Stimulated activated CD8-positive, alpha-beta memory T cell treated with anti-CD3 and anti-CD28 coated beads, Interleukin-2, amount 100 ng/mL, for 1 hour (primary cell): ENCODE measurements at places on chromosomes 16 and 17.

DNA sequence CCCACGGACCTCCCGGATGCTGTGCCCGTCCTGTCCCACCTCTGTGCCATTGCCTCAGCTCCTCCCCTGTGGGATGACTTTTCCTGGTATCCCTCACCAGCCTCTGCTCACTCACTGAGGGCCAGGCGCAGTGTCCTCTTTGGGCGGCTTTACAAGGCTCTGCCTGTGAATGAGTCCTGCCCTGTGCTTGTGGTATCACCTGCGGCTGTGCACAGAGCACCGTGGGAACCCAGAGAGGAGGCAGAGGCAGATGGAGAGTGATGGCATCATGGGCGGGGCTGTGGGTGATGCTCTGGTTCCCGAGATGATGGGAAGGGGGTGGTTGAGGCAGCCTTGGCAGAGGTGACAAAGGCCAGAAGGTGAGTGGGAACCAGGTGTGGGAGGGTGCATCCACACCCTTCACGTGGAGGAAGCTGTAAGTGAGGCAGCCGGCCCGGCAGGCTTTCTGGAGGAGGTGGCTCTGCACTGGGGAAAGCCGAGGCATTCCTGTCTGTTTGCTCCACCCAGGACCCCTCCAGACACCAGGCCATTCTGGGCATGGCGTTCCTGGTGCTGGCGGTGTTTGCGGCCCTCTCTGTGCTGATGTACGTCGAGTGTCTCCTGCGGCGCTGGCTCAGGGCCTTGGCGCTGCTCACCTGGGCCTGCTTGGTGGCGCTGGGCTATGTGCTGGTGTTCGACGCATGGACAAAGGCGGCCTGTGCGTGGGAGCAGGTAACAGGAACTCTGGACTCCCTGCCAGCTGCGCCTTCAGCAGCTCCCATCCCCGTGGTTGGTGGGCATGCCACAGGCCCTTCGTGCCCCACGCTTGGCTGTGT lies 23.8 kb downstream of the ADCY7 start:
- DNase-seq = no peak

- no peak for DNase-seq
Measured at GRCh38 chr16:1244881-1245280, 4.4 kb downstream of the TPSAB1 start.

GRCh38 chr17:78709119-78709681 lies 72.9 kb downstream of the CYTH1 start:
- DNase-seq = no peak

- DNase-seq = no peak
Measured at GRCh38 chr16:55444754-55445485, 34.1 kb upstream of the MMP2 start.

DNA sequence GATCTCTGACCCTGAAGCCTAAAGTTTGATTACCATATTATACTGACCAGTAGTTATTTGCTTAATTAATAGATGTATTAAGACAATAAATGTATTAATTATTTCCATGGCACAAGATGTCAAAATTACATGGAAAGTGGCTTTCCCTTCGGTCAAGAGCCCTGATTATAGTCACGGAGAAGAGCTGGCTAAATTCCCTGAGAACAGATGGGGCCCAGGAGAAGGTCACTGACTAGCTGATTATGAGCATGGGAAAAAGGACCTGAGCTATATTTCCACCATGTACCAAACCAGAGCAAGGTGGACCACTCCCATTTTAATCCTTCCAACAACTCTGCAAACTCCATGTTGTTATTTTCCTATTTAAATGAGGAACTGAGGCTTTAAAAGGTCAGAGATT lies 12.9 kb upstream of the MYO18A start:
- no peak for DNase-seq

DNA sequence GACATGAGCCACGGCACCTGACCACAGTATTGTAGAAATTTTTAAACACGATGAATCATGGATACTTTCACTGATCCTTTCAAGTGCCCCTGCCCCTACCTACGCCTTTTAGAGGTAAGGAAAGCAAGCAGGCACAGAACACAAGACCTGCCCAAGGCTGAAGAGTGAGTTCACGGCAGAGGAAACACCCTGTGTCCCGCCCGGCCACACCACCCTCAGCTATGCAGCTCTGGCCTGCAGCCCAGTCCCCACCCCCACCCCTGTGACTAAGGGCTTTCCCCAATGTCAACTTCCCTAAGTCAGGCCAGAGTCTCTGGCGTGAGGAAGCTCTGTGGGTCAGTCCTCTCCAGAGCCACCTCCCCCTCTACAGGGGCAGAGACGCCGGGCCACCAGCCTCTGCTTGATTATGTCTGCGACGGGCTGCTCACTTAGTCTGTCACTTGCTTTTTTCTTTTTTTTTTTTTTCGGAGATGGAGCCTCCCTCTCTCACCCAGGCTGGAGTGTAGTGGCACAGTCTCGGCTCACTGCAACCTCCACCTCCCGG lies 8.4 kb downstream of the SLC16A5 start:
- no peak for DNase-seq

- no peak for DNase-seq
Measured at GRCh38 chr16:56849690-56850680, 15.0 kb upstream of the SLC12A3 start.

- no peak for DNase-seq
Measured at GRCh38 chr17:55238931-55239297, 25.8 kb upstream of the HLF start.

GRCh38 chr17:82235056-82235774 lies 6.4 kb downstream of the SLC16A3 start:
- DNase-seq = no peak

GRCh38 chr16:88415713-88416323 lies 33.1 kb downstream of the ZNF469 start:
- no peak for DNase-seq

DNA sequence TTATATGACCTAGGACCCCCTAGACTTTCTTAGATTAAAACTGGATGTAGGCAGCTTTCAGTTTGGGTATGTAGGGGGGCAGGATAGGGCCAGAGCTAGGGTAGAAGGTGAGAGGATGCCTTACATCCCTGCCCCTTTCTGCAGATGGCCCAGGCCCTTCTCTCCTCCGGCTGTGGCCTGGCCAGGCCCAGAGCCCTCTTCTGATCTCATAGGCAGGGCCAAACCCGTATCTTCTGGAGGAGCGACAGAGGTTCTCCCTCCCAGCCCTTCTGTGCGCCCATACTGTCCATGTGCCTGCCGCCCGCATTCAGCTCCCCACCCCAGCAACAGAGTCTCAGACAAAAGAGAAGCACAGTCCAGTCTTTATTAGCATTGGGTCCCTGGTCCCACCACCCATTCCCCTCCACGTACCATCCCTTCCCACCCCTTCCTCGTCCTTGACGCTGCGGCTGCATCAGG lies 2.0 kb upstream of the TSPOAP1 start:
- DNase-seq = no peak

DNA sequence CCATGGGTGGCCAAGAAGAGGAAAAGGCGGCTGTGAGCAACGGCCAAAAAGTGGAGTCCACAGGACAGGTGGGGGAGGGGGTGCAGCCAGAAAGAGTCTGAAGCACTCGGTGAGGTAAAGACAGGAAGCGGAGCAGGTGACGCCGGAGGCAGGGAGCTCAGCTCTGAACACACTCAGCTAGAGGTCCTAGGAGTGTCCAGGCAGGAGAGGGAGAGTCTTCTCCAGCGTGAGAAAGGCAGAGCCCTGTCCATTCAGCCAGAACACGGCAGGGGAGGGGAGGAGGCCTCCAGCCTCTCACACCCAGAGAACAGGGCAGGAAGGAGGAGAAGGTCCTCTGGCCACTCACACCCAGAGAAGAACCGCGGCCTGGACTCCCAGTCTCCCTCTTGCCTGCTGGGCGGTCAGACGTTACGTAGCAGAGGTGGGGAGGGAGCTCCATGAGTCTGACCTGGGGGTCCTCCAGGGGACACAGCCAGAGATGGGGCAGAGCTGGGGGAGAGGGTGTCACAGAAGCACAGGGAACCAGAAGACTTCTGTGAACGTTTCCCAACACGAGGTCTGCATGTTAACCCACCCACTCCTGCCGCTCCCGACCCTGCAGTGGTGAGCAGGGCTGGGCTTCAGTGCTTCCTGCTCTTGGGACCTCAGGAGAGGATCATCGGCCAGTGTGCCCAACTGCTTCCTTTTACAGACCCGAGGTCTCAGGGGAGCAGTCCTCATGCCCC lies 89.2 kb downstream of the ABR start:
- no peak for DNase-seq

GRCh38 chr16:3548859-3549258 lies 28.3 kb downstream of the NLRC3 start:
- DNase-seq = no peak

DNA sequence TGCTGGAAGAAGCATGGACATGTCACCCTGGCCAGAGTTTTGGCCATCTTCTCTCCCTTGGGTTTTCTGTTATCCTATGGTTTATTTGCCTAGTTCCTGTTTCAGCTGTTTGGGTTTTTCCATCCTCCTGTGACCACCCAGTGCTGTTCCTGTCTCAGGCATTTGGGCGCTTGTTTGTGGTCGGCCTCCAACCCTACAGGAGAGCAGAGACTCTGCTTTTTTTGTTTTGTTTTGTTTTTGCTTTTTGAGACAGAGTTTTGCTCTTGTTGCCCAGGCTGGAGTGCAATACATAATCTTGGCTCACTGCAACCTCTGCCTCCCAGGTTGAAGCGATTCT lies 3.3 kb upstream of the ZC3H7A start:
- DNase-seq = no peak

- no peak for DNase-seq
Measured at GRCh38 chr16:52320930-52321439, 226.0 kb downstream of the TOX3 start.

- peak; percentile 63 for DNase-seq
Measured at GRCh38 chr17:29180034-29180787, at the start of gene MYO18A. TSS of gene MYO18A (minus strand) at chr17:29180398. CDS start at chr17:29166940, 13,458 bp downstream.

DNA sequence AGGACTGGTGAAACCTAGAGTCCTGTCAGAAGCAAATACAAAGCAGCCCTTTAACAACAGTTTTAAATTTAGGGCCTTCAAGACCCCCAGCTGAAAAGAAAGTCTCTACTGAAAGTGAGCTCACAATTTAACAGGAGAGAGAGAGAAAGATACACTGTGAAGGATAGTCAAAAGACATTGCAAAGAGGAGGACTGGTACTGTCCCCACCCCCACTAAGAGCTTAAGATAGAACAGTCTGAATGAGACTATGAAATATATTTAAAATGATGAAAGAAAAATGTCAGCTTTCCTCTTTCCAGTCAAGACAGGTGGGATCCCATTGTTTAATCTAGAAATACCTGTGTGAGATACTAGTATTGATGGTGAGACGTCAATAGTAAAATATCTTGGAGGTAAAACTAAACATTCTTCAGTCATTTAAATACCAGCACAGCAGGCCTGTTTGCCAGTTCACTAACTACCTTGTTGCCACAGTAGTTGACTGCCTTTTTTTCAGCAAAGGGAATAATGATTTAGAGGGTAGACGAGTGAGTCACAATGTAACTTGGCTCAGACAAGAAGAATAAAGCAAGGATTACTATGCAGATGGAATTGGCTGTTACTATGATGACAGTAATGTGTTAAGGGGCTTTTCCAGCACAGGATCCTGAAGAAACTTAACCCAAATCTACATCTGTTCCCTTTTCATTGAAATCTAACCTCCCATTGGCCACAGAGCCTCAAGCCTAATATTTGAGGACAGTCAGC lies 47.2 kb upstream of the RASL10B start:
- no peak for DNase-seq

DNA sequence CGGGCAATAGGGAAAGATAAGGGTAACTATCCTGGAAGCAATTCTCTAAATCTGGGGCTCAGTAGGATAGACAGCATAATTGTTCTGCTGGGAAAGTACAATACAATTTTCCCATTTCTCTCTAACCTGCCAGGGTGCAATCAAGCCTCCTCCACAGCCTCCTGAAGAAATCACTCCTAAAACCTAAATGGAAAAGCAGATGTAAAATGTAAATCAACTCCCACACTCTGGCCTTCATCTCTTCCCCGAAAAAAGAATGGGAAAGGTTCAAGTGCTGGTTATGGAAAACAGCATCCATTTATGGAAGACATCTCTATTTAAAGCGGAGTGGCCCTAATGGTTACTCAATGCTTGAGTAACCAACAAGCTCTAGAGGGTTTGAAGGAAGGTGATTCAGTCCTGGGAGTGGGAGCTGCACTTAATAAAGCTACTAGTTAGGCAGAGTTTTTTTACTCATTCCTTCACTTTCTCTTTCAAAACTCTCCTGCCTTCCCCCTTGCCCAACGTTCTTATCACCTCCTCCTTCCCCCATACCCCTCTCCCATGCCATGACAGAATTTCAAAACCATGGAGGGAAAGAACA lies 5.1 kb downstream of the MMD start:
- DNase-seq = no peak

- DNase-seq = peak; percentile 5
Measured at GRCh38 chr17:40219594-40220338, 662 bp downstream of the WIPF2 start.

DNA sequence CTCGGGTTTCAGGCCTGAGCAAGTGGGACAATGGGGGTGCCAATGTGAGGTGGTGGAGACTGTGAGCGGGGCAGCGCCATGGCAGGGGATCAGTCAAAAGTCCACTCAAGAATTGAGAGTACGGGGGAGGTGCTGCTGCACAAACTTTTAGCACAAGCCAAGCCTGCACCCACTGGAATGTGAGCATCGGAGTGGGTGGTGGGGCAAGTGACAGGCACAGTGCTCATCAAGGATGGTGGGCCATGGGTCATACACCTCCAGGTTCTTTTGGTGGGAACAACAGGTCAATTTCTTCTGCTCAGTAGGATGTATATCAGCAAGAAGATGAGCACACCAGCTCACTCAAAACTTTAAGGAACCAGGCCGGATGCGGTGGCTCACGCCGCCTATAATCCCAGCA lies 32.4 kb upstream of the PEMT start:
- no peak for DNase-seq

GRCh38 chr16:7509963-7510601 lies 177.4 kb downstream of the RBFOX1 start:
- no peak for DNase-seq

DNA sequence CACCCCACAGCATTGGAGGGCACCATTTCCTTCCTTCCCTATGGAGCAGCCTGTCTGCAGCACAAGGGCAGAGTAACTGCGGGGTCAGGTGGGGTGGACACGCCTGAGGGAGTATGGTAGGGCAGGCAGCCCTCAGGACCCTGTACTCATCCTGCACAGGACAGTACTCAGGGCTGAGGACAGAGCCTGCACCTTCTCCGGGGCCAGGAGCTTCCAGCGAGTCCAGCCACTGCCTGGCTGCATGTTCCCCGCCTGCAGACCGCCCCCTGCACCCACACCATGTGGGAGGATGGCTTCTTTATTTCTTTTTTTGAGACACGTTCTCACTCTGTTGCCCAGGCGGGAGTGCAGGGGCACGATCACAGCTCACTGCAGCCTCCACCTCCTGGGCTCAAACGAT lies 47.6 kb upstream of the CDC42EP4 start:
- DNase-seq = no peak

GRCh38 chr17:11598274-11599221 lies at the start of gene DNAH9:
TSS of gene DNAH9 (plus strand) at chr17:11598470. CDS start at chr17:11598499, 29 bp downstream.
- DNase-seq = no peak

DNA sequence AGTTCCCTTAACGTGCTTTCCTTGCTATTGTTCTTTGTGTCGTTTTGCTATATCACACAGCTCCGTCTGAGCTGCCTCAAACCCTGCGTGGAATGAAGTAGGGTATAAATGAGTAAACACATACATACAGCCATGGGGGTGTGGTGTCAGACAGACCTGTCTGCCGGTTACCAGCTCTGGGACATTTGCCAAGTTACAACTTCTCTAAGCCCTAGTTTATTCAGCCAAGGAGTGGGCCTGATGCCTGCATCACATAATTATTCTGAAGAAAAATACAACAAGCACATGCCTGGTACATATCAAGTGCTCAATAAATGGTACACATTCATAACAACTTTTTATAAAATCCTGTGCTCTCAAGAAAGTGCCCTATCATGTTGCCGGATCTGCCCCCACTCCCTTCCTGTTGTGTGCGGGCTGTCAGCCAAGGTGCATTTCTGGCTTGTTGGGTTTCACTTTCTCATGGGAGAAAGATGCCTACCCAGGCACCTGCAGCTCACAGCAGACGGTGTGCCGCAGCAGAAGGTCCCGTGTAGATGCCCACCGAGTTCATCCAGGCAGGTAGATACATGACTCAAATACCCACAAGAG lies 30.5 kb downstream of the SMPD3 start:
- DNase-seq = peak; percentile 23
